ENCODE measurements at places on chromosomes 12 and 14.

GRCh38 chr12:62438098-62438692 is 28.4 kb upstream of the MON2 start:
- DNase-seq: peak; percentile 12

DNA sequence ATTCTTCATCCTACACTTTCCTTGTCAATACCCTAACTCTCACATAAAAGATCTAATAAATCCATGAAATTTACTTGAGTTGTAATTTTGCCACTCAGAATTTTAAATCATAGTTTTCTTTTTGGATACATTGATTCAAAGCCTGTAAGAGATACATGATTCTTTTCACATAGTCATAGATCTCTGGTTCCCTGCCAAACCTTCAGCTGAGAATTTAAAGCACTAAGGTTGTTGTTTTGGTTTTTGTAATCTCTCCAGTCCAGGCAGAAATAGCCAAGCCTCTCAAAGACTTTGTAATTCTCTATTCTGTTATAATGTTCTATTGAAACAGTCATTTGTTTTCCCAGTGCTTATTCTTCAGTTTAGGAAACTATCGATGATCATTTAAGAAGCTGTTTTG is 273.9 kb downstream of the TRHDE start:
- peak; percentile 62 for DNase-seq

DNA sequence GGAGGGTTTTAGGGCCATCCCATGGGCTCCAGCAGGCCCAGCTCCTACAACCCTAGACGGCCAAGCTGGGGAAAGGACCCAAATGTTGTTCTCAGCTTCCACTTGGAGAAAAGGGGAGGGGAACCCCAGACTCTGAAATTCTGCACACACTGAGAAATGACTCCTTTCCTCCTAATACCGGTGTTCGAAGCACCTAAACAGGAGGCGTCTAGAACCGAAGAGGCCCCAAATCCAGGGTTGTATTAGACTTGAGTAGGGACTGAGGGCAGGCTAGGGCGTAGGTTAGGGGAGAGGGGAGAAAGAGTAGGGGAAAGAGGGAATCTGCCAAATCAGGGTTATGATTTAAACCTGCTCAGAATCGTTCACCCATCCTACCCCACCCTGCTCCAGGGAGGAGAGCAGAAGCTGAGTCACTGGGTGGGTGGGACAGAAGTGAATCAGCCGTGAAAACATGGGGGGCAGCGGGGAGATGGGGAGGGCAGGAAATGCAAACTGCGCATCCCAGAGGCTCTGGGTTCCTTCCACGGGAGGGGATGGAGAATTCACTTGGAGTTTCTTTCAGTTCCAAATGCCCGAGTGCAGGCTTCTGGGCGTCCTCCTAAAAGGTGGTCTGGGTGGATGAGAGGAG is 1.0 kb downstream of the IGFBP6 start:
- DNase-seq: peak; percentile 71

DNA sequence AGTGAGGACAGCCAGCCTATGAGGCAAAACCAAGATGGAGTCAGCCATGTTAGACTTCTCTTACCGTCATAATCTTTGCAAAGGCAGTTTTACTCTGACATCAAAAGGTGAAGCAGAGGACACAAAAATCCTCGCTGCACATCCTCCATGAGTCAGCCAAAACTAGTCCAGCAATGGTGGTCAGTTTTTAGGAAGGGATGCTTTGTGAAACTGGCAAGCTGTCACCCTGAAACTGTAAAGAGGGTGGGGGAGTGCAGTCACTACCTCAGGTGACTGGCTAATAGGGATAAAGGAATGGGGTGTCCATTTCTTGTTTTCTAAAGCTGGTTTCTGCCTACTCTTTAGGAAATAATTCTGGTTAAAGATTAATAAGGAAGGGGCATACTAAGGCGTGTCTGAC is 5.4 kb upstream of the CIPC start:
- DNase-seq: no peak

DNA sequence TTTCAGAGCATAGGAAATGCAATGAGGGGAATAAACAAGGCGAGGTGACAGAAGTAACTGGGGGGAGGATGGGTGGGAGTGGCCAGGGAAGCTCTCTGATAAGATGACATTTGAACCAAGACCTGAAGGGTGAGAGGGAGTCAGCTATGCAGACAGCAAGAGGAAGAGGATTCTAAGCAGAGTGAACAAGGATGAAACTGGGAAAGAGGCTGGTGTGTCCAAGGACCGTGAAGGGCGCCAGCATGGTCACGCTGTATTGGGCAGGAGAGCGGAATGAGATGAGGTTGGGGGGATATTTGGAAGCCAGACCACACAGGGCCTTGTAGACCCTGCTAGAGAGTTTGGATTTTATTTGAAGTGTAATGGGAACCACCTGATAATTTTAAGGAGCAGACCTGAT is 10.5 kb upstream of the PPP1R1A start:
- no peak for DNase-seq

DNA sequence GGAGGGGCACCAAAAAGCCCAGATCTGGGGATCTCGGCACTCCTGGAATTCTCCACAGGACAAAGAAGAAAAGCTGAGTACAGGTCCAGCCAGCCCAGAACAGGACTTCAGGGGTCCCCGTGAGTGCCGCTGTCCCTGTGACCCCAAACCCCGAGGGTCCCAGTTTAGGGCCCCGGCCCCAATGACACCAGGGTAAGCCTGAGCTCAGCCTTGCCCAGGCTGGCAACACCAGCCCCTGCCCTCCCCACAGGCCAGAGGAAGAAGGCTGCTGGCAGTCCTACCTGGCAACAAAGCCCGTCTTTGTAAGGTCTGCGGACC is 1.8 kb downstream of the CDK2AP1 start:
- no peak for DNase-seq

DNA sequence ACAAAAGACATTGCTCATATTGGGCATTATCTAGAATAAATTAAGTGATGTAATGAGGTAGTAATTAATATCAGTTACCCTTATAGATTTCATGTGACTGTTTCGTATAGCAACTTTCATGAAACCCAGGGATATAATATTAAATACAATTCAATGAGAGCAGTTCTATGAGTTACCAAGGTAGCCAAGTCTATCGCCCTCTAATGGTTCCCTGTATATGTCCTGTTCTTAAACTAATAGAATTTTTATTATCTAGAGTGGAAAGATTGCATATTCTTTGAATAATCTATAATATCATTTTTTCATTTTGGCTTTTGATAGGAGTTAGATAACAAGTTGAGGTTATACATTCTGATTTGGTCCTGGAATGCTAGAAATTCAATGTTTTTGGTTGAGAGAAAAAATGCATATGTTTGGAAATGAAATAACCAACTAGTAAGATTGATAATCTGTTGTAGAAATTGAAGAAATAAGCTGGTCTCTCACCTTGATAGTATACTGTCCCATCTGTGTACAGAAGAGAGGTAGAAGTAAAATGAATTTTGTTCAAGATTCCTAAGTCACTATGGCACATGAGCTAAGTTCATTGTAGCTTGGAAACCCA is 59.7 kb downstream of the SCFD1 start:
- no peak for DNase-seq

GRCh38 chr12:69115951-69116350 is 123.4 kb upstream of the CPSF6 start:
- no peak for DNase-seq

DNA sequence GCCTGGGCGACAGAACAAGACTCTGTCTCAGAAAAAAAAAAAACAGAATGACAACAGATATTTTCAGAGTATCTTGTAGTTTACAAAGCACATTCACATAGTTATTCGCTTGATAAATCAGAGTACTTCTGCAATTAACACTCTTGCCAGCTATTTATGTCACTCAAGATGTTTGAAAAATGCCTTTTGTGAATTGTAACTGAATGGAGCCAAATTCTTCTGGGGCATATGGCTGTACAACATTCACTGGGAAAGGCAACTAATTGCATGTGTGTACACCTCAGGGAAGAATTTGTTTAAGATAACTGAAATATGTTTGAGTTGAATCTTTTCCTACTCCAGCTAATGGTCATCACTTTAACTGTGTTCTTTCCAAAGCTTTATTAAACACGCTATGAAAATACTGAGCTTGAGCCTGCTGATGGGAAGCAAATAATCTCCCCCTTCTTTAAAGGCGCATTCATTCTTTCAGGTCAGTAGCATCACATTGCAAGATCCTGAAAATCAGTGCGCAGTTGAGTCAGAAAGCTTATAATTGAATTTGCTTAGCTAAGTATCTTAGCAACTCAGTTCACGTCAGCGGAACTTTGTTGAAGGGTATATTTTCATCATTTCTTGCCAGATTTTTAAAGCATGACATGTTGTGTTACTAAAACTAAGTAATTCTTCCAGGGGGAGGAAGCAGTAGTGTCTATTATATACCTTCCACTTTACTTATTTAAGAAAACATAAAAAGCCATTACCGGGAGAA is 66.6 kb downstream of the SINHCAF start:
- no peak for DNase-seq

GRCh38 chr12:109047081-109047805 is 5.1 kb upstream of the USP30 start:
- DNase-seq: peak; percentile 16

DNA sequence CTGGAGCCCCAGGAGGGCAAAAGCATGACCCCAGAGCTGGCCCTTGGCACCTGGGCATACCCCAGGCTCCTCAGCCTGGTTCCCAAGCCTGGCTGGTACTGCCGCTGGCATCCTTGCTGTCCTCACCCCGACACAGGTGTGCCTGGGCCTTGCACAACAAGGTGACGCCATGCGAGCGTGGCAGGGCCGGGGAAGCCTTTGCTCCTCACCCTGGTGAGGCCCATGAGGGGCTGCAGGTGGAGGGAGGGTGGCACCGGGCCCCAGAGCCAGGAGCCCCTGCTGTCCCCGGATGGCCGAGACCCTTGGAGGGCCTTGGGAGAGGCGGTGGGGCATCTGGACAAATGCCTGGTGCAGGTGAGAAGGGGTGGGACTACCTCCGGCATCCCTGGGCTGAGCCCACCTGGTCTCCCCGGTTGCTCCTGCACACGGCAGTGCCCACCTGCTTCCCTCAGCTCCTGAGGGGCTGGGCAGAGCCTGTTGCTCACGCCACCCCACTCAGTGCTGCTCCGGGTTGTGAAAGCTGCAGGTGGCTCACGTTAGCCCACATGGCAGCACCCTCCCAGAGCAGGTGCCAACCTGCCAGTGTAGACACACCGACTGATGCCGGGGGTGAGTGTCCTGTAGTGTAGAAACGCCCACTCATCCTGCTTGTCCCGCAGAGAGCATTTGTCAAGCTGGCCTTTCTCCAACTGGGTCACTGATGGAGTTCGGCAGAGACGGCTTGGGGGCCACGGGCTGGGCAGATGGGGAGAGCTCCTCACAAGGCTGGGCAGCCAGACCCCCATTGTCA is 24.6 kb upstream of the KIF26A start:
- no peak for DNase-seq

DNA sequence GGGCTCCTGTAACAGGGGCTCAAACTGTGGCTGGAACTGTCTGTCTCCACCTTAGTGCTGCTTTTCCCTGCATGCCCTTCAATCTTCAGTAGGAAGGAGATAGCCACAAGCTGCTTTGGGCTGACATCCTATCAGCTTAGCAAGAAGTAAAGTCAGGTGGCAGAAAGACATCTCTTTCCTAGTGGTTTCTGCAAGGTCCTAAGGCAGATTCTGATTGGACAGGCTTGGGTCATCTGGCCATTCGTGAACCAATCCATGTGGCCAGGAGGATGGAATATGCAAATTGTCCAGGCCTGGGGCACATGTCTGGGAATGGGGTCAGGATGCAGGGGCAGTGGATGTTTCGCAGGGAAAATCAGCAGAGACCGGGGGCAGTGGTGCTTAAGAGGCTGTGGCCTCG is 5.2 kb downstream of the RITA1 start:
- DNase-seq: peak; percentile 45
